ENCODE measurements at places on chromosomes 7 and 10.

DNA sequence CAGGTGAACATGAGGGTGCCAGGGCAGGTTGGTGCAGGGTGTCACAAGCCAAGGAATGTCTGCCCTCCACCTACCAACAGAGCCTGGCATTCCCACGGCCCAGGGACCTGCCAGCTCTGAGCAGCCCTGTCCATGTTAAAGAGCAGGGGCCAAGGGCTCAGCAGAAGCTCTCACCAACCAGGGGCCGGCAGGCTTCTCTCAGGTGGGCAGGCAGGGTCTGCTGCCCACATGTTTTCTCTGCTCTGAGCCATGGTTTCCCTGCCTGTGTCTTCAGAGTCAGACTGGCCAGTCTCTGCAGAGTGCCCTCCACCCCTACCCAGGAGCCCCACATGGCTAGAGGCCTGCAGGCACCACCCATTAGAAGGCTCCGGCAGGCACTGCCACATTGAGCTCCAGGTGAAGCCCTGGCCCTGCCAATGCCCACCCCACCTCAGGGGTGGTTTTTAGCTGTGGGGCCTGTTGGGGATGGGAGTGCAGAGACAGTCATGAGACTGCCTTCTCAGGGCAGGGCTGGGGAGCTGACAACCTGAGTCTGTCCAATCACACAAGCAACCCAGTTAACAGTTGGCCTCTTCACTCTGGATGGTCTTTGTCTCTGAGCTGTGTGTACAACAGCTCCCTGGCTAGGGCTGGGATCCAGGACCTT lies 135.9 kb downstream of the ARHGAP22 start:
- no peak for DNase-seq

DNA sequence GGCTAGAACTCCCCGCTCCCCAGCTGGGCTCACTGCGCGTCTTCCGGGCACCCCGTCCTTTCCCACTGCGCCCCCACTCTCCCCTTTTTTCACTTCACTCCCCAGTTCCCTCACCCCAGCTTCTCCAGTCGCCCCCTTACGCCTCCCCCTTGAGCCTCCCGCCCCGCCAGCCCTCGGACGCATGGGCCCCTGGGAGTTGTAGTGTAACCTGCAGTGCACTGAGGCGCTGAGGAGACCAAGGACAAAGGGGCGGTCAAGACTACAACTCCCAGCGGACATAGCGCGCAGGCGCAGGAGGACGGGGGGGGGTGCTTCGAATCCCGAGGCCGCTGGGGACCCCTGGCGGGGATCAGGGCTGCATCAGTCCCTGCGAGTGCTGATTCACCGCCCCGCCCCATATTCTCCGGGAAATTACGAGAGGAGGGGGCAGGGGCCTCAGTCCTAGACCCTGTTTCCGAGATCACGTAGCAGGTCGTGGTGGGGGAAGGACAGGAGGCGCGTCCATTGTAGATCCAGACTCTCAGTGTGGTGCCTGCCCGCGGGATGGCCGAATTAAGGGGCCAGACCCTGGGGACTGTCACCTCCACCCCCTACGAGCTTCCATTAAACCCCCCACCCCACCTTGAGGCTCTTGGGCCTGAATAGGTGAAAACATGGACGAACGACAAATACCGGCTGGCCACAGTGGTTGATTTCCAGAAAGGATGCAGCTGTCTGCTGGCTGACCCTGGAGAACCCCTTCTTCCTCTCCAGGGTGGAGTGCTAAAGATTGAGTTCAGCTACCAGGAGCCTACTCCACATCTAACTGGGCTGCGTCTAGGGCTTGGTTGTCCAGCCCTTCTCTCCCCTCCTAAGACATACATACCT lies 553 bp upstream of the YWHAG start:
- peak; percentile 83 for DNase-seq

GRCh38 chr10:101952191-101952590 lies 103.8 kb downstream of the ARMH3 start:
- DNase-seq, result no peak

GRCh38 chr10:5464546-5464945 lies 34.8 kb downstream of the CALML5 start:
- DNase-seq, result no peak

DNA sequence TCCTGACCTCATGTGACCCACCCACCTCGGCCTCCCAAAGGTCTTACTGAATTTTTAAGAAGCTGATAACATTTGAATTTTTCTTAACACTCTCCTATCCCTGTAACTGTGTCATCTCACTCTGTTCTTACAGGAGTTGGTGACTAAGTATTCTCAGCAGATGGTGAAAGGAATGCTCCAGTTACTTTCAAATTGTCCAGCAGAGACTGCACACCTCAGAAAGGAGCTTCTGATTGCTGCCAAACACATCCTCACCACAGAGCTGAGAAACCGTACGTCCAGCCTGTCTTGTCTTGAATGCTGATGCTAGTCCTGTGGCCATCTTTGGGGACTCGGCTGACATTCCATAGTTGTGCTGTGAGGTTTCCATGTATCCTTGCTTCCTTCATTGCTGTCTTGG lies 24.9 kb downstream of the TRRAP start:
- DNase-seq, result no peak

GRCh38 chr10:6091630-6092029 lies 2.8 kb downstream of the RBM17 start:
- no peak for DNase-seq

DNA sequence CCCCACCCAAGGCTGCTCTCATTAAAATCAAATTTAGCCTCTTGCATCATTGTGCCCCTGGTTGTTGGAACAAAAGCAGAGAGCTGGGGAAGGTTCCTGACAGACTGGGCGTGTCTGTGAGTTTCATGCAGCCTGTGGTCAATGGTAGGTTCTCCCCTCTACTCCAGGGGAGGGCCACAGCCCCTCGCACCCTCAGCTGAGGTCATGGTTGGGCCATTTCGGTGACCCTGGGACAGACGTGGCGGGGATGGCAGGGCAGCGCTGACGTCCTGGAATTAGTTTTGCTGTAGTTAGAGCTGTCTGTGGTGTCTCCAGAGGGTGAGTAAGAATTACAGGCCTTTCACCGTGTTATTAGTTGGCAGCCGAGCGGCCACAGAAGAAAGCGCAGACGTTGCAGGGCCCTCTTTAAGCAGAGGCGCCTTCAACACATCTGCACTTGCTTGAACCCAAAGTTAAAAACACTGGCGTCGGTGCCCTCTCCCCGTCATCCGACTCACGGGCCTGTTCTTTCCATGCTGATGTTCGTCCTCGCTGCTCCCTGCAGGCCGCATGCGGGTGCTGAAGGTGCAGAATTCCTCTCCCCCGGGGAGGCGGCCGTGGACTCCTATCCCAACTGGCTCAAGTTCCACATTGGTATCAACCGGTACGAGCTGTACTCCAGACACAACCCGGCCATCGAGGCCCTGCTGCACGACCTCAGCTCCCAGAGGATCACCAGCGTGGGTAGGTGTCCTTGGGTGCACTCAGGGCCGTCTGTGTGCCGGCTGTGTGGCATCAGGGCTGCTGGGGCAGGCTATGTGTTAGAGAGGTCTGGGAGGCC lies 2.8 kb downstream of the FAM20C start:
- no peak for DNase-seq

GRCh38 chr10:63515002-63515763 lies 6.0 kb upstream of the REEP3 start:
- DNase-seq, result no peak

- DNase-seq, result no peak
Observed at GRCh38 chr10:91932737-91933136, 9.2 kb downstream of the BTAF1 start.

- DNase-seq, result no peak
Observed at GRCh38 chr7:158924956-158925355, 68.6 kb downstream of the DYNC2I1 start.

GRCh38 chr10:49112851-49113250 lies 2.5 kb downstream of the VSTM4 start:
- no peak for DNase-seq

GRCh38 chr7:47990592-47990991 lies 11.2 kb upstream of the HUS1 start:
- DNase-seq, result no peak

GRCh38 chr7:70712942-70713341 lies 419.0 kb upstream of the GALNT17 start:
- DNase-seq, result no peak

- DNase-seq, result no peak
Observed at GRCh38 chr7:49187543-49188268, 263.4 kb downstream of the CDC14C start.
